Amygdala (tissue), 56 donors: ENCODE measurements at places on chromosomes 2 and 18.

DNA sequence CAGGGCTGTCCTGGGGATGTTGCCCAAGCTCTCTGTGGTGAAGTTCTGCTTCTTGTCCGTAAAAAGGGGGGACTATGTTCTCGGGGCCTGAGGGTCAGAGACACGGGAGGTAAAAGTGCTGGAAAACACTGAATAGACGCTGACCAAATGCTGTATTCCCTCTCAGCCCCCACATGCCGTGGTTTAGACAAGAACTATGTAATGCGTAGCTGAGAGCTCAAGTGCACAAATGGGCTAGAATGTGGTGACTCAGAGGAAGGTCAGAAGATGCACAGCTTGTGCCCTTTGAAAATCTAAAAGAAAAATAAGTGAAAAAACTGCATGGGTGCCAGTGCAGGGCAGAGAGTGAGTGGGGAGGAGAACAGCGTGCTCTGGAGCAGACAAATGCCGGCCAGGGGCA lies 80.3 kb upstream of the MAP4K4 start:
- DNase-seq: no peak

GRCh38 chr2:48205137-48205798 lies 299.0 kb upstream of the FBXO11 start:
- DNase-seq: peak; percentile 85

DNA sequence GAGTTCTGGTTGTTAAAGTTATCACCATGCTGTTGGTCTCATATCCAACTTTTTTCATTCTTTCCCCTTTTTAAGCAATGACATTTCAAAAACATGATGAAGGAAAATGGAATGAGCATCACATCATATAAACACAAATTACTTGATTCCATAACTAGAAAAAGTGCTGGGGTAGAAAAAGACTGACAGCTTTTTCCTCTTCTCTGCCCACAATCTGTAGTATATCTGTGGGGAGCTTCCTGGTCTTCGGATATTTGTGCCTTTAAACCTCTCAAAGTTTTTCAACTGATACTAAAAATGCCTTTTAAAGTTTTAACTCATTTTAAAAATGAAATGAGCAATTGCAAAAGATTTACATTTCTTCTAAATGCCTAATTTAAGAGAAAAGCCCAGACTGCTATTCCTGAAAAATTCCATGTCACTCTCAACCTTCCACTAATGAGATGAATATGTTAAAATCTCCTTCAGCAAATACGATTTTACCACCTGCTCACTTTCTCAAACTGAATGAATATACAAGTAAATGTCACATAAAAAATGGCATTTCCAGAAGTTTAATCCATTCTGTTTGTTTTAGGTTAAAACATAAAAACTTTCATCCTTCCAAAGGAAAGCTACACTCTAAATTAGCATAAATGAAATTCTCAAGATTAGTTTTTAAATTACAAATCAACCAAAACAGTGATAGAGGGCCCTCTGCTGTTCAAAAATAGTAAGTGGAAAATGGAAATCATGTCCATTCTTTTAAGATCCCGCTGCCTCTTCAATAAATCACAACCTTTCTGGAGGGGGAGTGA lies 2.1 kb downstream of the DNAH7 start:
- DNase-seq: no peak

DNA sequence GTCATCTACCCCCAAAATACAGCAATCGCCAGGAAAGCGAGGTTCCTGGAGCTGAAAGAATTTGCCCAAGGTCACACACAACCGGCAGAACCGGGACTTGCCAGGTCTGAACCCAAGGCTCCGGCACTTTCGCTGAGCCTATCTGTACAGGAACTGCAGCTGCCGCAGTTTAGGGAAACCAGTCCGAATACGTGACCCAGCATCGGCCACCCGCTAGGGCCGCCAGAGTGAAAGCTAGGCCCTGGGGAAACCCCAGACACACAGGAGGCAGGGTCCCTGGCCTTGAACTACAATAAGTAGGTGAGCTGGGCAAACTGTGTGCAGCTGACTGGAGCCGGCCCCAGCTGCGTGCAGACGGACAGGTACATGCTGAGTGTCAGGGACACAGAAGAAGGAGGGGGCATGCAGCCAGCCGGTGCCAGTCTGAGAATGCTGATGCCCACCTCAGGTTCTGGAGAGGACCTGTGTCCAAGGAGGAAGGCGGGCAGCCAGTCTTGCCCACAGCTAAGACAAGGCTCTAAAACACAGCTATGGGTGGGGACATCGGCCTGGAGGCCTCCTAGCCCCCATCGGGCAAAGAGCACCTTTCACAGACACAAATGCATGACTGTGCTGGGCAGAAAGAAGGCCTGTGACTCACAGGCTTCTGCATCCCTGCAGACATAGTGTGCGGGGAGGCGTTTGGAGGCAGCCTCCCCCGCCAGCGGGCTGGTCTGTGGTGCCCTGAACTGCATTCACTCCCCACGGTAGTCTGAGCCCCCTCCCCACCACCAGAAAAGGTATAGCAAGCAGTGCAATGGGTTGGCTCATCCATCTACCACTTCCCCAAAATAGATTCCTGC lies 107.4 kb upstream of the ID2 start:
- no peak for DNase-seq

GRCh38 chr2:238362626-238363025 lies 42.3 kb downstream of the TRAF3IP1 start:
- no peak for DNase-seq

DNA sequence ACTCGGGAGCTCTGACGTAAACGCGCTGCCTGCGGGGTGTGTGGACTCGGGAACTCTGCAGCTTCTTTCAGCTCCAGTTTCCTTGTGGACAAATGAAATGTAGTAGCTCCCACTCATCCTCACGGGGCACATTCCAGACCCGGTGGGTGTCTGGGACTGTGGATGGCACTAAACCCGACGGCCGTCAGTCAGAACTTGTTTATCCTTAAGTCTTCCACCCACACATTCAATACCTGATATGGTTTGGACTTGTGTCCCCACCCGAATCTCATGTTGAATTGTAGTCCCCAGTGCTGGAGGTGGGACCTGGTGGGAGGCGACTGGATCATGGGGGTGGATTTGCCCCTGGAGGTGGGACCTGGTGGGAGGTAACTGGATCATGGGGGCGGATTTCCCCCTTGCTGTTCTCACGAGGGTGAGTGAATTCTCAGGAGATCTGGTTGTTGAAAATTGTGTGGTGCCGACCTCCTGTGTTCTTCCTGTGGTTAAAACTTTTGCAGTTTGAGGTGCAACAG lies 81.2 kb upstream of the SNTG2 start:
- DNase-seq: no peak

DNA sequence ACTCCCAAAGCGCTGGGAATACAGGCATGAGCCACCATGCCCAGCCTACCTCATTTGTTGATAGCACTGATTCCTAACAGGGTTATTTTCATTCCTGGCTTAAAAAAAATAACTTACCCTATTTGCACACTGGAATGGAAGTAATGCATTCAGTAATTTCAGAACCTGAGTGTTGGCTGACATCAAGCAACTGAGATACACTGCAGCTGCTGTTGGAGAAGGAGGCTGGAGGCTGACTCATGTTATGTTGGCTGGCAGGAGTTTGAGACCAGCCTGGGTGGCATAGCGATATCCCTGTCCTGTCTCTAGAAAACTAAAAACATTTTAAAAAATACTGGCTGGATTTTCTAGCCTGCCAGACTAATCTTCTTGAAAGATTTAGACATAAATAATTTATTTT lies 385.1 kb upstream of the MEX3C start:
- DNase-seq: no peak

DNA sequence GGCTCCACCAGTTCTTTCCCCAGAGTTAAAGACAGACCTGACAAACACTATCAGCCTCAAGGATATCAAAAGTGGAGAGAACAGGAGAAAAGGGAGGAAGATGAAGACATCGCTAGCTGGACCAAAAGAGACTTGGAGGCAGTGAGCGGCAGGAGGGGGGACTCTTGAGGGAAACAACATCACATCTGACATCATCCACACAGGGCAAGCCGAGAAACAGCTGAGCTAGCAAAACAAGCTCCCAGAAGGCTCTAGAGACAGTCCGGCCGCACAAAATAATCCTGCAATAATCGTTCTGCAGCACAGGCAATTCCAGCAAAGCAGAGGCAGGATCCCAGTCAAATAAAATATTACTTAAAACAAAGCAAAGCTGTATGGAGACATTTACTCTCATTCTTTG lies 239.8 kb downstream of the EN1 start:
- DNase-seq: no peak

DNA sequence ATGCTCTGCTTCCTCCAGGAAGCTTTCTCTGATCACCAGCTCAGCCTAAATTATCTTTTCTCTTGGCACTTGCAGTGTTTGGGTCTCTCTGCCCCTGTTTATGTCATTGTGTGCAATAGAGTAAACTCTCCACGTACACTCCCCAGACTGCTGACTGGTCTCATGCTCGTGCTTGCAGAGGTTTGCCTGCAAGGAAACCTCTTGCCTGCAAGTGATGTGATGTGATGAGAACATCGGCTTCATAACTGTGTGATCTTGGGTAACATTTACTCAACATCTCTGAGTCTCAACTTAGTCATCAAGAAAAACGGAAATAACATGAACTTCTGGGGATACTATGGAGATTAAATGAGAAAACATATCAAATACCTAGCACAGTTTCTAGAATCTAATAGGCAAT lies 92.3 kb downstream of the BIN1 start:
- no peak for DNase-seq

GRCh38 chr2:150168595-150169236 lies 318.8 kb downstream of the RND3 start:
- no peak for DNase-seq

GRCh38 chr18:53261241-53261640 lies 921.2 kb downstream of the DCC start:
- DNase-seq: no peak

- no peak for DNase-seq
These were observed 187.4 kb upstream of the NCKAP5 start for GRCh38 chr2:133755480-133756300.

DNA sequence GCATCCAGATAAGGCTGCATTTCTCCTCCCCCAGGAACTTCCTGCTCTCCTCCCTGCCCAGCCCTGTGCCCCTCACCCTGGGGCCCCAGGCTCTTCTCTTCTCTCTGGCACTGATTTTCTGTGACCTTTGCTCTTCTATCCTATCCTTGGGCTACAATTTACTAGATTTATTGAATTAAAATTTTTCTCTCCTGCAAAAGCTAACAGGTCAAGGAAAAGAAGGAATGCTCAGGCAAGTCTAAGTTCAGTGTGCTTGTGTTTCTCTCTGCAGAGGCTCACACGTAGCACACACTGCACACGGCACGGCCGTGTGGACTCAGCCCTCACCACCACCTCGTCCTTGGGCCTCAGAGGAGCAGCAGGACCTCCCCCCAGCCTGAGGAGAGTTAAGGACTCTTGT lies 94.2 kb upstream of the SNTG2 start:
- no peak for DNase-seq

GRCh38 chr2:18412980-18413675 lies 147.3 kb downstream of the RDH14 start:
- DNase-seq: no peak

- no peak for DNase-seq
These were observed 201 bp upstream of the TRAPPC12 start for GRCh38 chr2:3379339-3379646.

GRCh38 chr2:172701250-172701649 lies 34.4 kb upstream of the RAPGEF4 start:
- DNase-seq: no peak

GRCh38 chr2:174951745-174952144 lies 53.4 kb downstream of the CHN1 start:
- no peak for DNase-seq

DNA sequence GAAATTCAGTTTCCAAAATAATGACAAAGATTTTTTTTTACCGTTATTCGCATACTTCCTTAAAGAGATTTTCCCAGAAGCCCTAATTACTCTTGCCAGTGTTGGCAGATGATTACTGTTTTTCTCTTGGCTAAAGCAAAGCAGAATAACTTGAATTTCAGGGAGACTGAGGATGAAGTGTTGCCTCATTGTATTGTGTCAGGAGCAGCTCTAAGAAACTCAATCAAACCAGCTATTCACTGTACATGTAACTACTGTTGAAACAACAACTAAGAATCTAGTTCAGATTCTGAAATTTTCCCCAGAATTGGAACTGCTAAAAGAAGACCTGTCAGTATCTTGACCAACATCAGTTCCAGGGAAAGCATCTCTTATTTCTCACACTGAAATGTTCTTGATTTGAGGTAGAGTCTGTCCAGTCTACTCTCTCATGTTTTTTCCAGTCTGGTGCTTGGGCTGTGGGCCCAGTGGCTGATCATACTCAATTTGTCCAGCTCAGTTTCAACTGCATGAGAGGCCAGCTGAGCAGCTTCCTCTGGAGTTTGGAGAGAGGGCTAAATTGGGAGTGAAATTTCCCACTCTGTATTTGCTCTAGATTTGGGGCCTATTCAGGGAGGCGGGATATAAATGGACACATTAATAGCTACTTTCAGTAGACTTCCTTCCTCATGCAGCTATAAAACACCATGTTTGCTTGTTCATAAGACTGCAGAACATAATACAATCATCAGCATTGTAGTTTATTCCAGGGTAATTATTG lies 78.5 kb downstream of the PPP1R1C start:
- DNase-seq: no peak

GRCh38 chr2:73859721-73860586 lies 31.2 kb downstream of the STAMBP start:
- DNase-seq: no peak

DNA sequence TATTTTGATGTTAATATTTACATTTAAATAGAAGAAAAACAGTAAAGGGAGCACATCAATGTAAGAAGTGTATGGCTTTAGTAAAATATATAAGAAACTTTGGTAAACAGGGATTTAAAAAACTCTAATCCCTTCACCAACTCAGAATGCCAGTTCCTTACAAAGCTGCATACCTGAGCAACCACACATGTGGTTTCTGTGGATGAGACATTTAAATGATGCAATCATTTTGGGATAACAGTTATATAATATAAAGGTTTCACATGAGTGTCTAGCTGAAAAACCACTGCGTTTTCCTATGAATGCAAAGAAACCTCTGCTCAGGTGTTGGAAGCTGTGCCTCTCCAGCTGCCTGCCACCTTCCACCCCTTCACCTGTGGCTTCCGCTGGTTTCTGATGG lies 209.1 kb upstream of the REV1 start:
- no peak for DNase-seq

DNA sequence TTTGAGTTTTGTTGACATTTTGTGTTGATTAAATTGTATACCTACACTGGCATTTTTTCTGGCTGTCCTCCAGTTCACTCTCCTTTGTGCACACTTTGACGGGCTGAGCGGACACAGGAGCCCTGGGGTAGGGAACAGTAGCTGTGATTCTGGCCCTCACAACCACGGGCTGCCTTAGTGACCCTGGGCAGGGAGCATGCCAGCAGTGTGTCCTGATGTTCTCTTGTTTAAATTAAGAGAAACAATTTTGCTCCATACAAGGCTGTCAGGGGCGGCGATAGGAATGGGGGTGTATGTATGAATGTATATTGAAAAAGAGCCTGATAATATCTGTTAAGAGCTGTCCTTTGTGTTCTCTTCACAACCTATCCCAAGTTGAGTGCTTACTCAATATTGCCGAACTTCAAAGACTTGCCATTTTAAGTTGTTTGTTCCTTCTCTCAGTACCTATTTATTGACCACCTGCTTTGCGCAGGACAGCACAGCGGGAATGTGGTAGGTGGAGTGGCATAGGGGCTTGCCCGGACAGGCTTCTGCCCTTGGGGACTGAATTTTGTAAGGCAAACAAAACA lies 103.7 kb upstream of the EML6 start:
- no peak for DNase-seq

GRCh38 chr2:173311844-173312606 lies 42.6 kb upstream of the CDCA7 start:
- no peak for DNase-seq

- no peak for DNase-seq
These were observed 39.9 kb upstream of the SP3 start for GRCh38 chr2:174004905-174005605.

GRCh38 chr2:65130664-65131175 lies 814 bp upstream of the RAB1A start:
- no peak for DNase-seq
